ENCODE measurements at places on chromosomes 2 and 18.
A peak's percentile ranks its signal among the peaks of the same experiment; 100 is the strongest.

GRCh38 chr2:28610583-28611201 lies 114.8 kb downstream of the PLB1 start:
- DNase-seq: no peak

DNA sequence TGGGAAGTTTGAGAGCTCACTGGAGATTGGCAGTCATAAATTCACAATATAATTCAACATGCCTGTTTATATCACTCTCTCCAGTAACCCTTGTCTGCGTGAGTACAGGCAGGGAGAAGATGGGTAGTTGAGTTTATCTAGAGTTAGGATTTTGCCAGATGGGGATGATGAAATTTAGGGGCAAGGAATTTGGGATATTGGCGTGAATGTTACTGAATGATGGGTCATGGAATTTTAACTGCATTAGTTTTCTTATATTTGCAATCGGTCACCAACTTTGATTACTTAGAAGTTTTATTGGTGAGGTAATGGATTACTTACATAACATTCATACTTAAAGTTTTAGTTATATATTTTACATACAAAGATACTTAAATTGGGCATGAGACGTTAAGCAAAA lies 35.1 kb downstream of the SANBR start:
- no peak for DNase-seq

DNA sequence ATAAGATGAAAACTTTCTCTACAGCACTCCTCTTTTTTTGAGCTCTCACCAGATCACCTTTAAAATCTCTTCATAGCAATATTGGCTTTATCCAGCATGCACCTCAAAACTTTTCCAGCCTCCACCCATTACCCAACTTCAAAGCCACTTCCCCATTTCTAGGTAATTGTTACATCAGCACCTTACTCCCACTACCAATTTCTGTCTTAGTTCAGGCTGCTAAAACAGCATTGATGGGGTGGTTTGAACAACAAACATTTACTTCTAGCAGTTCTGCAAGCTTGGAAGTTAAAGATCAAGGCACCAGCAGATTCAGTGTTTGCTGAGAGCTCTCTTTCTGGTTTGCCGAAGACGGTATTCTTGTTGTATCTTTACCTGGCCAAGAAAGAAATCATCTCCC lies 114.0 kb upstream of the SLC39A10 start:
- DNase-seq: no peak

GRCh38 chr2:12948231-12948960 lies 231.7 kb downstream of the TRIB2 start:
- no peak for DNase-seq

- no peak for DNase-seq
Measured at GRCh38 chr2:162403884-162404283, 60.0 kb downstream of the GCA start.

DNA sequence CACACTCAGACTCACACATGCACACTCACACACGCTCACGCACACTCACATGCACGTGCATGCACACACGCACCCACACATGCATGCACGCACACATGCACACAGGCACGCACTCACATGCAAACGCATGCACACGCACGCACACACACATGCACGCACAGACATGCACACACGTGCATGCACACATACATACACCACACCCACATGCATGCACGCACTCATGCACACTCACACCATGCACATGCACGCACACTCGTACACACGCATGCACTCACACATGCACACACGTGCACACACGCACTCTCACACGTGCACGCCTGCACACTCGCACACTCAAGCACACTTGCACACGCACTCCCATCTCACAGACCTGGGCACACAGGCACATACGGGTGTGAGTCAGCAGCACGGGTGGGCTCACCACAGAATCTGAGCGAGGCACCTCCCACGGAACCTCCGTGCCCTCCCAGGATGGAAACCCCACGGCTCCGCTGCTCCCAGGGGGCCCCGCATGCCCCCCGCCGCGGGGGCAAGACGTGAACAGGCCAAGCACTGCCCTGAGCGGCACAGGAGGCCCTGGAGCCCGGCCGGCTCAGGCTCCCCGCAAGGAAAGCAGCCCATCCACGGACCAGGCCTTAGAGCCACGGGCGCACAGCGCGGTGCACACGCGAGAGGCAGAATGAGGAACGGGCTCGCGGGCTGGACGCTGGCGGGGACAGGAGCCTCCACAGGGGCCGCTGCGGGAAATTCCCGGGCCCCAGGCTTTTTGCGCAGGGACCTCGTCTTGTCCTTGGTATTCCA lies 8.4 kb upstream of the KCNG2 start:
- no peak for DNase-seq

DNA sequence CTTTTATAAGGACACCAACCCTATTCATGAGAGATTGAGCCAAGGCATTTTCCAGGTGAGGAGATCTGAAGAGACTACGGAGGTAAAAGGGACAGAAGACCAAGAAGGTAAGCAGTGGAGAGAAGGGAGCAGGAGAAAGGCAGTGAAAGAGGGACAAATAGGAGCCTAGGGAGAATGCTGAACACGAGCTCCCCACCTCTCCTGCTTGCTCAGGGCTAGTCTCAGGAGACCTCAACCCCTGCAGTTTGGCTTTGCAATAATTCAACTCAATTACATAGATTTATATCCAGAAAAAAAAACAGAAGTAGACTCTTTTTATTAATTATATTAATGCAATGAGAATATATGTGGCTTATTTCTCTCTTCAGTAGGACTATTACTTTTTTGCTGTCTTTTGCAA lies 91.0 kb upstream of the DDX18 start:
- DNase-seq: no peak

- peak; percentile 52 for DNase-seq
Measured at GRCh38 chr2:42089340-42089925, 41.6 kb downstream of the PKDCC start.

GRCh38 chr18:58542426-58543159 lies 86.3 kb downstream of the ALPK2 start:
- DNase-seq: no peak

DNA sequence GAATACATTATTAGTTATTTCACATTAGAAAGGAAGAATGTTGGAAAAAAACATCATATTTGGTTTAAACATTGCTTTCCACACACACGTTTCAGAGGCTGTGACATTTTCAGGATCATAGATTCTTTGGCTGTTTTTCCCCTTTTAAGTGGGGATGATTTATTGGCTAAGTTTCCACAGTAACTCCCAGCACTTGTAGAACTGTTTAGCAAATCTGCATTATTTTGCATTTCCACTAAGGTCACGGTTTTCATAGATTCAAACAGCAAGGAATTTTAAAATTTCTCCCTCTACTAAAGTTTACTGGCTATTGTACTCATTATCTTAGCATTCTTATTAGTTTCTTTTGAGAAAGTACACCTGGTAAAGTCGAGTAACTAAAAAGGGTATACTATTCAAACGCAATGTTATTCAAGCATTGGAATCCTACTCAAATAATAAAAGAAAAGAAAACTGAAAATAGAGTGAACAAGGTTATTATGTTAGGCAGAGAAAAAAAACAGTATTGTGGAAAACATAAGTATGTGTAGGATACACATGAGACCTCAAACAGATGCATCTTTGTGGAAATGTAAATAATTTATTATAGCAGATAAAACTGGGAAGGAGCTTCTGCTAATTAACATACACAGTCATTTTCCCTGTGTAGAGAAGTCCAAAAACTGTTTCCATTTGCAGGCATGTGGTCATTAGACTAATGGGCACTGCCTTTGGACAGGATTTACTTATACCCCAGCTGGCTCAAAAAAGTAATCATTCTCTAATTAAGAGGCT lies 633.8 kb downstream of the NRXN1 start:
- no peak for DNase-seq

- DNase-seq: no peak
Measured at GRCh38 chr2:160278101-160278878, 78.2 kb upstream of the ITGB6 start.

- DNase-seq: no peak
Measured at GRCh38 chr2:16763056-16763455, 97.4 kb upstream of the CYRIA start.

DNA sequence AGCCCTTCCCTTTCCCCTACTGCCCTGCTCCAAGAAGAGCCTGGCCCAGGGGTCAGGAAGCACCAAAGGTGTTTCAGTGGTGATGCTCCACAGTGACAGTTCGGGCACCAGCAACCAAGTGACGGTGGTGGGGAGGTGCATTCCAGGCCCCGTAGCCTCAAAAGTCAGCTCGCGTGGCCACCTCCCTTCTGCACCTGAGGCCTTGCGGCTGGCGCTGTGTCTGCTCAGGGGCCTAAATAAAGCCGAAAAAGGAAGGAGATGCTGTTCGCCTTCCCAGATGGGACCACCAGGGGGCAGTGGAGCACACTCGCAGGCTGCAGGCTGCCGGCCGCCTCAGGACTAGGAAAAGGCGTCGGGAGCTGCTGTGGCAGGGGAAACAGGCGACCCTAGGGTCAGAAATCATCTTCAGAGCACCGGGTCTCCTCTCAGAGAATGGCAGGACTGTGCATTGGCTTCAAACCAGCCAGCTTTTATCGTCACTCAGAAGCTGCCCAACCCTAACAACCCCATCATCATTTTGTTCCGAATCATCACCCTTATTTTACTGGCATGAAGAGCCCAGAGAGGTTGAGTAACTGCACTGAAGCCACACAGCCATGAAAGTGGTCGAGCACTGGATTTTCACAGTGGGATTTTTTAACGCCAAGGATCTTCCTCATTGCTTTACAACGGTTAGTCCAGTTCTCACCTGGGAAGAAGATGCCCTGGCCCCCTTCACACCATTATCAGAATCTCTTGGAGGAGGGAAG lies 213.0 kb upstream of the CELF4 start:
- no peak for DNase-seq

GRCh38 chr2:10478298-10478625 lies 30.1 kb upstream of the ODC1 start:
- no peak for DNase-seq

DNA sequence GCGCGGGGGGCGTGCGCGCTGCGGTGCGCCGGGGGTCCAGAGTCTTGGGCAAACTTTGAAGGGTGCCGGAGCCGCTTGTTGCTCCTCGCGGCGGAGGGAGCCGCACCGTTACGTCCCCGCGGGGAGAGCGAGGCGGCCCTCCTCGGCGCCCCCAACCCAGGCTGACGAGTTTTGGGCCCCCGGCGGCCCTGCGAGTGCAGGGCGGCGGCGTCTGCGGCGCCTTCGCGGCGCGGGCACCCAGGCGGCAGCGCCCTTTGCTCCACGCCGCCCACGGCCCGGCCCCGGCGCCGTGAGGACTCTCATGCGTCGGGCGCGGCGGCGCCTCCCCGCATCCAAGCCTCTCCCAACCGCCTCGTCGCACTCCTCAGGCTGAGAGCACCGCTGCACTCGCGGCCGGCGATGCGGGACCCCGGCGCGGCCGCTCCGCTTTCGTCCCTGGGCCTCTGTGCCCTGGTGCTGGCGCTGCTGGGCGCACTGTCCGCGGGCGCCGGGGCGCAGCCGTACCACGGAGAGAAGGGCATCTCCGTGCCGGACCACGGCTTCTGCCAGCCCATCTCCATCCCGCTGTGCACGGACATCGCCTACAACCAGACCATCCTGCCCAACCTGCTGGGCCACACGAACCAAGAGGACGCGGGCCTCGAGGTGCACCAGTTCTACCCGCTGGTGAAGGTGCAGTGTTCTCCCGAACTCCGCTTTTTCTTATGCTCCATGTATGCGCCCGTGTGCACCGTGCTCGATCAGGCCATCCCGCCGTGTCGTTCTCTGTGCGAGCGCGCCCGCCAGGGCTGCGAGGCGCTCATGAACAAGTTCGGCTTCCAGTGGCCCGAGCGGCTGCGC lies 814 bp downstream of the FZD7 start:
- peak; percentile 18 for DNase-seq

DNA sequence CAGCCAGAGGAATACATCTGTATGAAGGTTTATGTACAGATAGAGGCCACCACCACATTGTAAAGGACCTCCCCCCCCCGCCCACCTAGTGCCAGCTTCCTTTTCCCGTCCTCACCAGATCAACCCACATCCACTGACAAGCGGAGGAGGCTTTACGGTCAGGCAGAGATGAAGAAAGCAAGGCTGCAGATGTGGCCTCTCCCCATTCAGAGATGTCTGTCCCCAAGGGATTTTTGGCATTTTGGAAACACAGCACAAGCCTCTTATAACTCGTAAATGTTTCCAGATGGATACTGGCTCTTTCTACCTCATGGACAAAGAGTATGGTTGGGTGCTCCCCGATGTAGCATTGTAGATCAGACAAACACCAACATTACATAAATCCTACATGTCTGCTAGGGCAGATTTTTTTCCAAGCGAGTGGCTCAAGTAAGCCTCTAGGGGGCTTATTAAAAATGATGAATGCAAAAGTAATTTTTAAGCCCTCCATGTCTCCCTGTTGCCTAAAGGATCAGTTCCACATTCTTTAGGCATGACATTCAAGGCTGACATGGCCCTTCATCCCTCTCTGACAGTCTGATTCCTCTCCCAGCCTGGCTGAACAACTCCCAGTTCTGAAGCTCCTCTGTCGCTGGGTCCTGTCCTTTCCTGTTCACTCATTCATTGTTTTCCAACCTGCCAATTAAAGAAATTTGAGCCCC lies 11.7 kb downstream of the VIT start:
- no peak for DNase-seq
